Activated T-cell treated with anti-CD3 and anti-CD28 coated beads, Interleukin-2, amount 50 U/mL, for 24 hours (primary cell): ENCODE measurements at places on chromosomes 7 and 10.

GRCh38 chr7:110780712-110781111, 310.2 kb upstream of the LRRN3 start:
- DNase-seq, result no peak

DNA sequence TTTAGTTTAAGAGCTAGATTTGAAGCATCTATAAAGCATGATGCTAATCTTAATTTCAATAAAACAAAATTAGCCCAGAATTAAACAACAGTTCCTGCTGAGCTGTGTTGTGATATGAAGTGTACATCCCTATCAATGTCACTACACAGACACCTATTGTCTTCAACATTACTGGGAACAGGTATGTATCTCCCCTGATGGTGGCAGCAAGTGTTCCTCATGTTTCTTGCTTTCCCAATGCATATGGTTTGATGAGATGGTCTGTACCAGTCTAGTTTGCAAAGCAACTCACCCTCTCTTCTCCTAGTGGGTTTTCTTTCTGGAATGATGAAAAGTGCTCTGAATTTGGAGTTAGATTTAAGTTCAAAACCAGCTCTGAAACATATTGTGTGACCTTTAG, 38.1 kb downstream of the TSPAN12 start:
- no peak for DNase-seq

- DNase-seq, result no peak
Measured at GRCh38 chr10:73906524-73907447, 4.1 kb upstream of the PLAU start.

DNA sequence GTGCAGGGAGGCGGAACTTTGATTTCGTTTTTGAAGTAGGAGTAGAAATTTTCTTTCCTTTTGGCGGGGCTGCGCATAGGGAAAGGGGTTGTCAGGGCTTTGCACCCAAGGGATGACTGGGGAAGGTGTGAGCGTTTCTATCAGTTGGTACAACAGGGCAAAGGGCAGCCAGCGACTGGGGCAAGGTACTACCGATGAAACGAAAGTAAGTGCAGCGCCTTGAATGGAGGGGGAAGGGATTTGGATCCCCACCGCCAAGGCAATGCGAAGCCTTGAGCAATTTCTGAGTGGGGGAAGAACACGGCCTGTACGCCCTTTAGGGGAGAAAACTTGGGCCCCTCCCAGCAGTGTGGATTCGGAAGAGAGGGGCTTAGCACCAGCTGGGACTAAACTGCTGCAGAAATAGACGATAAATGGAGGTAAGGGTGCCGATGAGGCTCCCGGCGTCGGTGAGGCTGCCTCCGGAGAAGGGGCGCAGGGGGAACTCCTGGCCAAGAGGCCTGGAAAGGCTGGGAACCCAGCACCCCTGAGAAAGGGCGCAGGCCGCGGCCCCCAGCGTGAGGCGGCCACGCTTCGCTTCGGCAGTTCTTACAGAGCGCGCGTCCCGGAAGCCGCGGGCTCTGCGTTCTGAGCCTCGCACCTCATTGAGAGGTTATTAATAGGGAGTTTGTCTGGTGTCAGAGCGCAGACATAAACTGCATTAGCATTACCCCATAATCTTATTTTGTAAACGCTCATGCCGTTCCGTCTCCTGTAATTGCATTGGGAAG, 10.0 kb upstream of the TLX1 start:
- DNase-seq, result peak; percentile 60

- DNase-seq, result no peak
Measured at GRCh38 chr7:143448429-143448828, 5.2 kb downstream of the TAS2R60 start.

DNA sequence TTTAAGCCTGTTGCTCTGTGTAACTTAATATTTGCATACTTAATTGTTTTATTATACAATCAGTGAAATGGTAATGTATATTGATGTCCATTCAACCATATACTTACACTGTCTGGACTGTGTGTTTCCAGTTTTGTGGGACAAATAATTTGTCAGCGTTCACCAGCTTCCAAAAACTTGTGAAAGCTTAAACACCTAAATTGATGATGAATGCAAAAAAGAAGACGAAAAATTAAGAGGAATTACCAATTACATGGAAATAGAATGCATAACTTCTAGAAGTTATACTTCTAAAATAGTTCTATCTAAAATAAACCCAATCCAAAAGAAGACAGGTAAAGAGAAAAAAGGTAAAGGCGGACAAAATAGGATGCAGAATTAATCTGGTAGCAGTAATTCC, 155.0 kb upstream of the FZD1 start:
- no peak for DNase-seq

GRCh38 chr7:22842383-22842941, 19.8 kb upstream of the TOMM7 start:
- no peak for DNase-seq

DNA sequence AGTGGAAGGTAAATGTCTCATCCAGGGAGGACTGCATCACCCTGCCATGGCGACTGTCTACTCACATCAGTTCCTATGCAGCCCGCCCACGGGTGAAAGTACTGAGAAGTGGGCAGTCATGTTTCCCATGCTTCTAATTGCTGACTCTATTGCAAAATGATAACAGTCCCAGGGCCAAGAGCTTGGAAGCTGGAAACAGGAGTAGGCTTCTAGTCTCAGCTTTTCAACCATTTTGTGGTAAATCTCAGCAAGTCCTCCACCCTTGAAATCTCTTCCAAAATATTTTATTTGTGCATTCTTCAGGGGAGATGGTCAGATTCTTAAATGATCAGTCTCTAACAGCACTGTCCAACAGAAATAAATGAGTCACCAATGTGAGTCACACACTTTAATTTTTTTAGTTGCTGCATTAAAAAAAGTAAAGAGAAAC, 48.1 kb upstream of the TARP start:
- DNase-seq, result no peak

GRCh38 chr10:124909563-124909962, 32.4 kb upstream of the ZRANB1 start:
- DNase-seq, result no peak

- DNase-seq, result no peak
Measured at GRCh38 chr7:107029061-107029763, 15.3 kb upstream of the PRKAR2B start.

DNA sequence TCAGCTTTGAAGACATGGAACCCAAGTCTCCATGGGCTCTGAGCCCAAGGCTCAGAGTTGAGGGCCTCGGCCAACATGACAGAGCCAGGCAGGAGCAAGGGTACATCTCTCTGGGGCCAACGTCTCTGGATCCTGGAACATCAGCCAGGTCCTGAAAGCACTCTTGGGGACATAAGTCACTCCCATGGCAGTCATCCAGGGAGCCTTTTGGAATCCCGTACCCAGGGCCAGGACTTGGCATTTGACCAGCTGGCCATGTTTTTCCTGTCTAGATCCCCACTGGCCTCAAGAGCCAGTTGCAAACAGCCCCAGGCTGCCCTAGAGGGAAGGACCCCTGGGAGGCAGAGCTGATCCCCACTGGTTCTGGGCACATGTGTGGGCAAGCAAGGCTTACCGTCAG, 4.3 kb upstream of the CXCL12 start:
- no peak for DNase-seq

DNA sequence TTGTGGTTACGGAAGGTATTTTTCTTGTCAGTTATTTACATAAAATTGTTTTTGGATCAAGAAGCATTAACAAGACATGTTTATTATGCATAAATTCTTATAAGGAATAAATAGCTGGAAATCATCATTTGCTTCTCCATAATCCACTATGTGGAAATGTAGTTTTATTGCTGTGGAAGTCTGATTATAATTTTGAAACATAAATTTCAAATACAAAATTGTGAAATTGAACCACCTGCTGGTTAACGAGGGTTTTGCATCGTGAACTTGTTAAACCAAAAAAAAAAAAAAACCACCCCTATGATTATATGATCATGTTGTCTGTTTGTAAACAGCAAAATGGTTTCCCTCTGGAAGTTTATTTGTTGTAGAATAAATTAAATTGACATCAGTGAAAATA, 25.9 kb downstream of the ABRAXAS2 start:
- no peak for DNase-seq

GRCh38 chr7:74371381-74372341, 82.0 kb upstream of the GTF2IRD1 start:
- DNase-seq, result no peak

- DNase-seq, result no peak
Measured at GRCh38 chr10:131881104-131881880, 19.5 kb upstream of the PPP2R2D start.

GRCh38 chr7:153017223-153017622, 257.7 kb downstream of the ACTR3B start:
- DNase-seq, result no peak

GRCh38 chr10:33489501-33490176, 155.2 kb upstream of the NRP1 start:
- DNase-seq, result no peak

DNA sequence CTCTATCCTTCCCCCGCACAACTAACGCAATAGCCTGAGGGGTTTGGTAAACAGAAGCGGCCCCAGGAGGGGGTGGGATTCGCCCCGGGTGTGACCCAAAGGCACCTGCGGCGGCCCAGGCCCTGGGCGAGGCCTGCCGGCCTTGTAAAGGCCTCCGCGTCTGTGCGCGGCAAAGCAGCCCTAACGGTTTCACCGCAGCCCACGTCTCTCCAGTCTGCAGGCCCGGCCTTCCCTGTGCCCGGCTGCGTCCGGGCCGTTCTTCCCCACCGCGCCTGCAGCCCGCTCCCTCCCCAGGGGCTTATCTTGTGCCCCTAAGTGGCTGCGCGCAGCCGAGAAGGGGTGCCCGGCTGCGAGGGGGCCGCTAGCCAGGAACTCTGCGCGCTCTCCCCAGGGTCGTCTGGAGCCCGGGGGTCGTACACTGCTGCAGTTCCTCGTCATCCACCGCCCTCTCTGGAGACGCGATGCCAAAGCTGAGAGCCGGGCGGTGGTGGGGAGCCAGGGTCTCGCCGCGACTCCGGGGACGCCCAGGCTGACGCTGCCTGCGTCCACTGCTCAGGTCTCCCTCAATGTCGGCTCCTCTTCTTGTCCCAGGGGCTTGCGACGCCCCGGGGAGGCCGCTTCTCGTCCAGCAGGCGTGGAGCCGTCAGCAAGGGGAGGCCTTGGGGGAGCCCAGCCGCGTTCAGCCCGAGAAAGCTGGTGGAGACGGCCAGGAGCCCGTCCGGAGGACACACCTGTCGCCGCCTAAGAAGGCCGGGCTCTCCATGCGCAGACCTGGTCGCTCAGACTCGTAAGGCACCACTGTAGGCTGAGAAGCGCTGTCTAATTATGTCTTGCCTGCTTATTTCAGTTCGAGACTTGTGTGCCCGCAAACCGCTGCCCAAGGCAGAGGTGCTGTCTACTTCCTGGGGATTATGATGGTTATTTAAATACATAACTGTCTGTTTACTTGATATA, 132.3 kb downstream of the SPAG6 start:
- no peak for DNase-seq

GRCh38 chr10:104391150-104391968, 37.7 kb downstream of the CFAP58 start:
- no peak for DNase-seq

DNA sequence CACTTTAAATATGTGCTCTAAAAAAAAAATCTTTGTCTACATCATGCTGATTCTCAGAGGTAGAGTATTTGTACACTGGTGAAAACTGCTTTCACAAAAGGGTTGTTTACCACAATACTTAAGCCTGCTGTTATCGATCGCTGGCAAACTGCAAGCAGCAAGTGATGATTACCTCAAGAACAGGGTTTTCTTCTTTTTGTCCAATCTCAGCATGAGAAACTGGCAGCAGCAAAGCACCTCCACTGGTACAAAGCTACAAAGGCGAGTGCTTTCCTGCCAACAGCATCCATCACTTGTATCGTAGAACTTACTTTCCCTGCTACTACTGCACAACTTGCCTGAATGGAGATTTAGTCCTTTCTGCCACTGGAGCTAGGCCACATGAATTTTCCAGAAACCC, 276.5 kb downstream of the DGKB start:
- no peak for DNase-seq

DNA sequence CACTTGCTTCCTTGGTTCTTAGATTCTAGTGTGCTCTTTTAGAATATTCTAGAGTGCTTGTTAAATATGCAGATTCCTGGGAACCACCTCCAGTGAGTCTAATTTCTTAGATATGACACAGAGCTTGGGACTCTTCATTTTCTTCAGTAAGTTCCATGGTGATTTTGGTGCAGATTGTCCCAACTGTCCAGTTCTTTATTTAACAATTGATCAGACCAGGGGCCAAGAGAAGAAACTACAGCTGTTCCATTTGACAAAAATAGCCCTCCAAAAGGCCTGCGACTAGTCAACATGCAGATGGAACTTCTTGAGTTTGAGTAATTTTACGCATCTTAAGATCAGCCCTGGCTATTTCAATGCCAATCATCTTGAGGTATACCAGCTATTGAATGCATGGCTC, 760.7 kb downstream of the LRMDA start:
- DNase-seq, result no peak

DNA sequence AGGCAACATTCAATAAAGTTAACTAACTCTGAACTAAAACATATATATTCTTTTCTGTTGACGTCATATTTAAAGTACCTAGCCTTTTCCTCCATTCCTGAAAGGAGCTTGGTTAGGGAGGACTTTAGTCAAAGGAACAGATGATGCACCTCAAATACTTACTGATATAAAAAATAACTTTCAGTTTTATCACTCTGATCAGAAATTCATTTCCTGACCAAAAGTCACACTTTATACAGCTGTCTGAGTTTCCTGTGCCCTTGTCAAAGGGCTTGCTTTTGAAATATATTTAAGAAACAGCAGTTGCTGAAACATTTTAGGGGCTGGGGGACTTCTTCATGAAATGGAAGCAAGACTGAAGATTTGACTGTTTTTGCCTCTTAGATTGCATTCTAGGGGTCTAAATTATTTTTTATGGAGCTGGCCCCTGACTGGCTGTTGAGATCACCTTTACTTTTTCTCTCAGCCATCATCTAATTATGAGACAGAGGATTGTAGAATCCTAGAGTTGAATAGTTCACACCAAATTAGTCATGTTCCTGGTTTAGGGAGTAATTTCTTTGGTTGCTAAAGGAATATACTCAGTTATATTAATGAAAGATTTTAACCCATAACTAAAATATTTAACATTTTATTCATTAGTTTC, 46.6 kb downstream of the GLCCI1 start:
- no peak for DNase-seq

DNA sequence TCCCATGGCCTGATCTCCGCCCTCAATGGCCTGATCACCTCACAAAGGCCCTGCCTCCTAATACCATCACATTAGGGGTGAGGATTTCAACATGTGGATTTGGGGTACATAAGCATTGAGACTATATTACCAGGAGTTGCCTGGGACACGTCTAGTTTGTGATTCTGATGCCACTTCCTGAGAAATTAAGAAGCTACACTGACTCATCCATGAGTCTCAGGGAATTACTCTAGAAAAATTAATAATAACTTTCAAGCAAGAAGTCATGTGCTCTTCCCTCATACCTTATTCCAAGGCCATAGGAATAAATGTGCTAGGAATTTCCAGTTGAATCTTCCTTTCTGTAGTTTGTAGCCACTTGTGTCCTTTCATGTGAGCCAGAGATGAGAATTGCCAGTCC, 519.3 kb upstream of the MKI67 start:
- no peak for DNase-seq

DNA sequence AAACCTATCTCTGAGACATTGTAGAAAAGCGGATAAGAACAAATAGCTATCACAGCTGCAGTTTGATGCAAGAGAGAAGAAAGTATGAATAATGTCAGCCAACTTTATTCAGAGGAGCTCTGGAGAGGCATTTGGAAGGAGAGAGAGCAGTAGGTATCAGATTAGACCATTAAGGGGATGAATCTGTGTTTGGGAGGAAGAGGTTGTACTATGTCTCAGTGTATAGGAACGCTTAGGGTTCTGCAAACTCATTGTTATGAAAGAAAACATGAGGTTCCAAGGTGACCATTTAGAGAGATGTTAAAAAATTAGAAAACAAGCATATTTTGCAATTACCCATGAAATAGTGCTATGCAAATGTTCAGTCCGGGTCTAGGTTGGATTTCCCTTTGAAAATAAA, 207.5 kb upstream of the GNAI1 start:
- DNase-seq, result no peak
